CD4-positive, alpha-beta T cell treated with Interleukin-17A for 1 hour (primary cell): ENCODE measurements at places on chromosomes 6 and 20.

GRCh38 chr20:52234302-52235045, 42.9 kb upstream of the ZFP64 start:
- no peak for DNase-seq

GRCh38 chr6:151914484-151914883, 107.0 kb downstream of the ESR1 start:
- no peak for DNase-seq

DNA sequence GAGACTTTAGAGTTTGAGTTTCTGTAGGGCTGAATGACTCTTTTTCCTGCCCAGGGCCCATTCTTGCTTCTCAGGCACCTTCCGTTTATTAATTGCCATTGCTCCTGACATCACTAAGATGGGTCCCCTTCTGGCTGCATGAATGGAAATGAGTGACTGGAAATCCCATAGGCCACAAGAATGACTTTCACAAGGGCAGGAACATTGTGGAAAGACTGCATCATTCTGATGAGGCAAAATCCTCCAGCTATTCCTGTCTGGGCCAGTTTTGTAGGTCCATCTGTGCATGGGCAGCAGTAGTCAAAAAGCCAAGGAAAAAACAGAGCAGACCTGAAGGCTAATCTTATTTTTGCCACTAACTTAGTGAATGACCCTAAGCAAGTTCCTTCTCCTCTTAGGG, 19.3 kb downstream of the TMEM74B start:
- no peak for DNase-seq

DNA sequence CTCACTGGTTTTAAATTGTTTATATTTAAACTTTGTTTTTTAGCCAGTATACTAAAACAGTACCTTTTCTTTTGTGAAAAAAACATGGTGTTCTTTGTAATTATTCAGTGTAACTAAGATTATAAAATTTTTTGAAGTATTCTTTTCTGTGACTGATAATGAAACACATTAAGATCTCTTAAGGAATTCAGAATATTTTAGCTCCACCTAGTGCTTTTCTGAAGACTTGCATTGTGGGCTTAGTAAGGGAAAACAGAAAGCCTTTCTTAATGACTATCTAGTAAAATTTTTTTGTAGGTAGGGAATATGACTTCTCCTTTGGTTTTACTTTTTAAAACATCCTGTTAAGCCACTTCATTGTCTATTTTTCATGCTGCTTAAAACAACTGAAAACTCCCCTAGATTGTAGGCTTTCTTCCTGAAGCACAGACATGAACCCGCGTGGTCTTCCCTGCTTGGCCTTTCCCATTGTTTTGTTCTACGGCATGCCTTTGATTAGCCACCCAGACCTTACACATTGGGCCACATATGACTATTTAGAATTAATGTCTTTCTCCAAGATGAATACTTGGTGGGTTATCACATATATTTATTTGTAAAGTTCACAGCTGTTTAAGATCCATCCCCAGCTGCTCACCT, 72.1 kb downstream of the AFDN start:
- DNase-seq: peak; percentile 36

GRCh38 chr6:7628479-7628878, 38.5 kb downstream of the SNRNP48 start:
- DNase-seq: no peak

DNA sequence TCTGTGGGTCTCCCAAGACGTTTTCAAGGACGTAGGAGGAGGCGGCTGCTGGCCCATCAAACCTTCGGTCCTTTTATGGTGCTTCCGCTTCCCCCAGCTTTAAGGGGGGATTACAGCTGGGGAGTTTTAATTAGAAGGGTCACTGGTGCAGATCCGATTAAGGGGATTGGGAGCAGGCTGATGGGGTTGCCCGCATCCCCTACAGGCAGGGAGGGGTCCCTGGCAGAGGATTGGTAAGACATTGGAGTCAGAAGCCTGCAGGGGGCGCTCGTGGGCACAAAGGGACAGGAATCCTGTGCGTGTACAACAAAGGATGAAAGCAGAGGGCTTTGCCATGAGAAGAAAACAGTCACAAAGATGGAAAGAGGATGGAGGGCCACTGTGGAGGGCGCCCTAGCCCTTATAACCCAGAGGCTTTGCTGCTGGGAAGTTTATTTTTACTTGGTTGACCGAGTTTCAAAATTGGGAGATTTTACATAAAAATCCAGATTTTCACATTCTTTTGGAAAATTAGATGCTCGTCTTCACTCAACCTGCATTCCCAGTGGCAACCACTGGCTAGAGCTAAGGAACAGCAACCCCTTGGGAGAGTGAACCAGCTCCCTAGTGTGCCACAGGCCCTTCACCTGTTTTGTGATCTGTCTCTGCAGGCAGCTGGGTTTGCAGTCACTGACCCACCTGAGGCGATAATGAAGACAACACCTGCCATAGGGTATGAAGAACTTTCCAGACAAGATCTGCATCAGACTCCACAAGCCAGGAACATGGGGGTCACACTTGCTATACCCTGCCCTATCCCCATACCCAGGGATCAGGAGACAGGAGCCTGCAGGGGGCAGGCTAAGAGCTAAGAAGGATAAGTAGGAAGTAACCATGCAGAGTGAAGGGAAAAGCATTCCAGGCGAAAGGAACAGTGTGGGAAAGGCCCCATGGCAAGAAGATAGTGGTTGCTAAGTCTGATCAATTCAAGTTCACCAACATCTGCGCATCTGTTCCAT, 97.7 kb downstream of the KCNB1 start:
- peak; percentile 54 for DNase-seq

DNA sequence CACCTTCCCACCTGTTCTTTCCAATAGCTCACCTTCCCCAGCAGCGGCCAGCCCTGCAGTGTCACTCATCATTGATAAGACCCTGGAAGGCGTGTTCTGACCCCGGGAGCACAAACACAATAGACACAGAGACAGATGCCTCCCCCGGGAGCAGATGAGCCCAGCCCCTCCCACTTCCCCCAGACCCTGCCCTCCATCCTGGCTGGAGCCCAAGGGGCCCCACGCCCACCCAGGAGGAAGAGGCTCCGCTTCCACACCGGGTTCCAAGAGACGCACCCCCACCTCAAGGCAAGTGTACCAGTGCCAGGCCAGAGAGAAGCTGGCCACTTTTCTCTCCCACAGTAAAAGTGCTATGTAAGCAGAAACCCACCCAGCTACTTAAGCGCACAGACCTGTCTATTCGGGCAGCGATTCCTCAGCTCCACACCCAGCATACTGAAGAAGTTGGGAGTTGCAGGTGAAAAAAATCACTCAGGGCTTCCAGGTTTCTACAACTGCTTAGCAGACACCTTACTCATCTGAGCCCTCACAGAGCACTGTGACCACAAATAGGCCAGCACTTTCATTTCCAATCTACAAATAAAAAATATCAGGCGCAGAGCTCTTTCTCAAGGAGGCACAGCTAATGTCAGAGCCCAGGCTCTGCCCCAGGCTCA, 93.4 kb upstream of the NXT1 start:
- DNase-seq: no peak

DNA sequence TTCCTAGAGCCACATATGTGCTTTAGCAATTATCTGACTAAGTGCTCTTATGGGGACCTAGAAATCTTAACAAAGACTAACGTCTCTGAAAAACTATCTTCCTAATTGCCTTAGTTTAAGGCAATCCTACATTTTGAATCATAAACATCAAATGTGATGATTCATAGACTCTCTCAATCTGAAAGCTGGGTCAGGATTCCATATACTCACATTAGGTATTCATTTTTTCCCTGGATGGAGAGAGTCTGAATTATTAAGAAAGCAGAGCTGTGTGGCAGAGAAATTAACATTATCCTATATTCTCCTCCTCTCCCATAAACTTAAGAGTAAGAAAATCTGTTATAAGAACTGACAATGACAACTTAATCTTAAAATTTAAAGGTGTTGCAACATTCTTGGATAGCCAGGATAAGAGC, 1.6 kb upstream of the PRL start:
- DNase-seq: no peak

GRCh38 chr20:54645445-54646155, 170.2 kb downstream of the DOK5 start:
- no peak for DNase-seq

DNA sequence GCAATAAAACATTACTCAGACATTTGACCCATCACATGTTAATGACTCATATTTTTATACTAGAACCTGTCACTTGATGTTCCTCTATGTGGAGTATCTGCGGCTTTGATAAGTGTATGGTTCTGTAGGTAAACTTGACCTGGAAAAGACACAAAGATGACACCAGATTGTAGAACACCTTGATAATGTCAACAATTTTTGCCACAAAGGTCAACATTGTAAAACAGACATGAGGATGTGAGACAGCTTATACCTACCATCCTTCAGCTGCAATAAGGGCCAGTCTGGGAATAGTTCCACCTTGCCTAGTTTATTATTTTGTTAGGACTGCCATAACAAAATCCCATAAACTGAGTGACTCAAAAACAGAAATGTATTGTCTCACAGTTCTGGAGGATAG, 202.4 kb downstream of the LMBRD1 start:
- no peak for DNase-seq

DNA sequence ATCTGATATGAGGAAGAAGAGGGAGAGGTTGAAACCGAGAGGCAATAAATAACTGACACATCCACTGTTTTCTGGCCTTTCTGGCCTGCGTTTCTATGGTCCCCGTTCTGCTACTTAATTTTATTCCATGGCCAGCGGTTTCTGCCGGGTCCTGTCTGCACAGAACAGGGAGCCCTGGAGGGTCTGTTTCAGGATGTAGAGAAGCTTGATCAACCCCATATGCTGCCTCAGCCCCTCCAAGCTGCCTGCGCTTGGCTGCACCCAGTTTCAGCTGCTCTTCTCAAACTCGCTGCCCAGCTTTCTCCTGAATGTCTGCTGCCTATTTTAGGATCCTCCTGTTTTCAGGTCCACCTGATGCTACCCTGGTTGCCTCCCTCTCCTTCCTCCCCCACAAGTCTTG, 18.5 kb upstream of the PACSIN1 start:
- DNase-seq: no peak

- DNase-seq: peak; percentile 54
Observed at GRCh38 chr6:137233911-137234863, 15.0 kb upstream of the IFNGR1 start.

GRCh38 chr20:50445354-50446151, 64.6 kb upstream of the PTPN1 start:
- DNase-seq: no peak

DNA sequence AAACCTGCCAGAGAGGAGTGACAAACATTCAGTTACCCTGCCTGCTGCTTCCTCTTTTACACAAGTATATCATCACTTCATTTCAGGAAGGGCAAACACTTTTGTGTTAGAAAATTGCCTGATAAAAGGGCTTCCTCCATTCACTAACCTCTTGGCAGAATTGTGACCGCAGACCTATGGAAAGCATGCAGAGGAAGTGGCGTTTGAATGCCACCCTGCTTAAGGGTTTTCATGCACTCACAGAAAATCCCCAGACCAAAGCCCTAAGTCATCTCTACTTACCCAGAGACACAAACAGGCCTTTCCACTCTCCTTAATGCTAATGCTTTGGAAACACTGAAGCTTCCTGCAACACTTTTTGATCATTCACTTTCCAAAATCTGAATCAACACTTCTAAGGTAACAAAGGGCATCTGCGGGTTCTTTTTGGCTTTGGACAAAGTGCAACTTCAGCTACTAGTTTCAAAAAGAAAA, 22.1 kb upstream of the RALGAPA2 start:
- peak; percentile 15 for DNase-seq

DNA sequence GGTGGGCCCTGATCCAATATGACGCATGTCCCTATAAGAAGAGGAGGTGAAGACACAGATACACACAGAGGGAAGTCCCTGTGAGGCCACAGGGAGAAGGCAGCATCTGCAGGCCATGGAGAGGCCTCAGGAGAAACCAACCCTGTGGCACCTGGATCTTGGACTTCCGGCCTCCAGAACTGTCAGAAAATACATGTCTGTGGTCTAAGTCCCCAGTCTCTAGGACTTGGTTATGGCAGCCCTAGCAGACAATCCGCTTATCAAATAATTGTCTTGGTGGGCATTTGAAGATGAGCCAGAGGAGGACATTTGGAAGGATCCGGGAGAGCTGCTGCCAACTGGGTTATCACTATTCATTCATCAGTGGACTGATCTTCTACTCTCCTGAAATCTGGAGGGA, 57.6 kb upstream of the FOXQ1 start:
- DNase-seq: no peak

DNA sequence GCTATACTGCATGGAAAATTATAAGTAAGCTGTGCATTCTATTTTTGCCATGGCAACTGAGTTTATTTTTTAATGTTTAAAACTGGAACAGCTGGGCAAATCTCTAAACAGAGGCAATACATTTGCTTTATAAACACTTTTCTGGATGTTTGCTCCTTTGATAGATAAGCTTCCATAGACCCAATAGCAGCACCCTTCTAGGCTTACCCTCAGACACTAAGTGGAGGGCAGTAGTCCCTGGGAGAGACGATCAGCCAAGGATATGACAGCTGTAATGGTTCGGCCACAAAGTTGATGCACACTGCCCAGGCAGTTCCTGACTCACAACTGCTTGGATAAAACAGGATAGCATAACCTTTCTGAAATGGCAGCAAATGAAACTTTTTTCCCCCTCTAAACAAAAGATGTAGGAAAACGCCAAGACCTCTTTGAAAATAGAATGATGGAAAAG, 8.5 kb upstream of the MRPS10 start:
- DNase-seq: no peak
